Stimulated activated naive CD4-positive, alpha-beta T cell treated with Interleukin-2 at 50 U/mL for 16 hours (primary cell): ENCODE measurements at places on chromosomes 6 and 20.

DNA sequence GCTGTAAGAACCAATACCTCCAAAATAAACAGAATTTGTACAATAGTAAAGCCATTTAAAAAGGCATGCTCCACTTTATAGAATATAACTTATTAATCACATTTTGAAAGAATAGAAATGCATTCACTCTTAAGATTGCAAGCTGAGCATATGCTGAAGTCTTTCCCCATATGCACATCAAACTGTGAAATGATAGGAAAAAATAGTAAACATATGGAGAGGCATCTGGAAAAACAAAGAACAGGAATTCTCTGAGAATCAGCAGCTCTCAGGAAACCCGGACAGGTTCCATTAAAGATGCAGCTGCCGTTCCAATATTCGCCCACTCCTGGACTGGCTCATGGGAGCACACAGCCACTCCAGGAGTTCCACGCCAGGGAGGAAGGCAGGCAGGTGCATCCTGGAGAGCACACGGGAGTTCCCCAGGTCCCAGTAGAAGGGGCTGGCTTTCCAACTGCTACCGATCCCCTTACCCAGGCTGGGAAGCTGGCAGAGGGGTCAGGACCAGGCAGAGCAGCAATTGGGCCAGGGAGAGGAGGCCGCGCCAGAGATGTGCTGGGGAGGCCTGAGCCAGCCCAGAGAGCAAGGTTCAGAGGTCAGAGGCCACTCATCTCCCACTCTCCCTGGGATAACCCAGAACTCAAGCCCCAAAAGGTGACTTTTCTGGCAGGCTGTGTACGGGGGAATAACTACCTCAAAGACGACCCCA is 111.1 kb downstream of the DLL1 start:
- DNase-seq: no peak

- peak; percentile 95 for DNase-seq
These were observed 58.5 kb downstream of the PREX1 start for GRCh38 chr20:48769069-48769983.

- DNase-seq: no peak
These were observed 43.6 kb upstream of the SLC4A11 start for GRCh38 chr20:3282271-3283221.

GRCh38 chr6:146950351-146950835 is 253.8 kb upstream of the STXBP5 start:
- no peak for DNase-seq

GRCh38 chr6:11851387-11851786 is 72.8 kb upstream of the ADTRP start:
- no peak for DNase-seq

GRCh38 chr6:78868116-78868515 is 765 bp downstream of the IRAK1BP1 start:
- no peak for DNase-seq

GRCh38 chr20:50146732-50147662 is 6.5 kb downstream of the PEDS1 start:
- peak; percentile 80 for DNase-seq

DNA sequence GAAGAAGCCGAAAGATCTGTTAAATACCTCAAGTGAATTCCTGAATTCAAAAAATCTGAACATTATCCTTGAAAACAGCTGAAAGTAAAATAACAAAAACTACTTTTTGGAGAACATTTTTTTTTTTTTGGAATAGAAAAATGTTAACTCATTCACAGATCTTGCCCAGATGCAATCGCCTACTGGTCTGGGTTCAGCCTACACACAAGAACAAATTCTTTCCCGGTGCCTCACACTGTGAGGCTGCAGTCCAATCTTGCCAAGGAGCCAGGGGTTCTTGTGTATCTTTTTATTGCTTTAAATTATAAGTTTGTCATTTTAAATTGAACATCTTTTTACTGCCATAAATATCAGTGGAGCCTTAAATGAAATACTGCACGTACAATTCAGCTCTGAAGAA is 41.2 kb upstream of the TMEM200A start:
- no peak for DNase-seq

- DNase-seq: no peak
These were observed 11.6 kb upstream of the EZR start for GRCh38 chr6:158830736-158831135.

DNA sequence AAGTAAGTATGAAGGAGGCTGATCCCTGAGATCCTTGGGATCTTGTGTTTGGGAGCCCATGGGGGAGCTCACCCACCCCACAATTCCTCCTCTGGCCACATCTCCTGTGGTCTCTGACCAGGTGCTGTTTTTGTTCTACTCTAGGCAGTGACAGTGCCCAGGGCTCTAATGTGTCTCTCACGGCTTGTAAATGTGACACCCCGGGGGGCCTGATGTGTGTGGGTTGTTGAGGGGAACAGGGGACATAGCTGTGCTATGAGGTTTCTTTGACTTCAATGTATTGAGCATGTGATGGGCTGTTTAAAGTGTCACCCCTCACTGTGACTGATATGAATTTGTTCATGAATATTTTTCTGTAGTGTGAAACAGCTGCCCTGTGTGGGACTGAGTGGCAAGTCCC is 2.8 kb downstream of the HLA-G start:
- no peak for DNase-seq

DNA sequence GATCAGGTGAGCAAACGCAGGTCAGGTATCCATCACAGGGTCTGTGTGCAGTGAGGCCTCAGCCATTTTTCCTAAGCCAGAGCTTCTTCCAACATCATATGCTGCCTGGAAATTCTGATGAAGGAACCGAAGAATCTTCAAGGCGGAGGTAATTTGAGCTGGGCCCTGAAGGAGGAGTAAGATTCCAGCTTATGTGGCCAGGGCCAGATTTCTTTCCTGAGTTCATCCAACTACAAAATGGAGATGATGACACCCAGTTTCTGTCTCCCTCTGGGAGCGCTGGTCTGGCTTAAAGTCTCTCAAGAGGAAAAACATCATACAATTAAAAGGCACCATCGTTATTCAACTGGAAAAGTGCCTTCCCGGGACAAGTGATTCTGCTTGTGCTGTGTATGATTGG is 6.9 kb upstream of the MANBAL start:
- no peak for DNase-seq

GRCh38 chr6:5729813-5730517 is 276.8 kb downstream of the NRN1 start:
- no peak for DNase-seq

GRCh38 chr20:6180531-6180930 is 57.7 kb upstream of the FERMT1 start:
- DNase-seq: no peak

GRCh38 chr20:62663145-62664018 is 21.1 kb downstream of the SLCO4A1 start:
- no peak for DNase-seq

DNA sequence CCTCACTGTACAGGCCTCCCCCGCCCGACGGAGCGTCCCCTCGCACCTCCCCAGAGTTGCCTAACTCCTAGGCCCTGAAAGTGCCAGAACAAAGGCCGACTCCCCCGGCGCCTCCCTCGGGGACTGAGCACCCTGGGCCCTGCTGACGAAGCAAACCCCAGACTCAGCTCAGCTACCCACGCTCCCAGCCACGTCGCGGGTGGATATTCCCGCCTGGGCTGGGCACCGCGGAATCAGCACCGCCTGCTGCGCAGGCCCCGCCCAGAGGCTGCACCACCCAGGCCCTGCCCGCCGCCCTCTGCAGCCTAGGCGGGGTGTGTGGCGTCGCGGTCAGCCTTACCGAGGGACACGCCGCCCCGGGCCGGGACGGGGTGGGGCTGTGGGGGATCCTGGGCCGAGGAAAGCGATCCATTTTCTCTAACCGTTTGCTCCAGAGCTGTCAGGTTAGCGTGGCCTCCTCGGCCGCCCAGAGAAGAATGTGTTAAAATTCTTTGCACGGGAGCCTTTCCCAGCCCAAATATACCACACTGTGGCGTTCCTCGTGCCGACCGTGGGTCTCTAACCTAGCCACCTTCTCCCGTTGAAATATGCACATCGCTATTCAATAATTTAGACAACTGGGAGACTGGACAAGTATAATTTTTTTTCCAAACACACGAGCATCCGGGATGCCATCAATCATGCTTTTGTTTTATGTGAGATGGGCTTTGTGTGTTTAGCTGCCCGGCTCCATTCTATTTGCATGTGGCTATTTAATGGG is 31.4 kb downstream of the TFAP2A start:
- DNase-seq: no peak

GRCh38 chr6:140711019-140711613 is 1336.7 kb upstream of the CITED2 start:
- DNase-seq: no peak

DNA sequence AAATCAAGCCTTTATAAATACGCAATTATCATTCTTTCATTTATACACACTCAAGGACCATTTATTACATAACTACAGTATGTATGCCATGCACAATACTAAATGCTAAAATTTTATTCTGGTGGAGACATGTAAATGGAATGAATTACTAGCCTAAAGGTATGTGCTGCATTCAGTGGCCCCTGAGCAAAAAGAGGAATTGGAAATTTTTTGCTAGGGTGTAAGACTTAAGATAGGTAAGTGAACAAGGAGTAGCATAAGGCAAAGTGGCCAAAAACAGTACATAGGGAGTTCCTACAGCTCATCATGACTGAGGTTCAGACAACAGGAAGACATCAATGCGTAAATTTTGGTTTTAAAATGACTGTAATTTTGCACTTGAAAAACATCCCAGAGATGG is 2.3 kb upstream of the MTFR2 start:
- DNase-seq: no peak

DNA sequence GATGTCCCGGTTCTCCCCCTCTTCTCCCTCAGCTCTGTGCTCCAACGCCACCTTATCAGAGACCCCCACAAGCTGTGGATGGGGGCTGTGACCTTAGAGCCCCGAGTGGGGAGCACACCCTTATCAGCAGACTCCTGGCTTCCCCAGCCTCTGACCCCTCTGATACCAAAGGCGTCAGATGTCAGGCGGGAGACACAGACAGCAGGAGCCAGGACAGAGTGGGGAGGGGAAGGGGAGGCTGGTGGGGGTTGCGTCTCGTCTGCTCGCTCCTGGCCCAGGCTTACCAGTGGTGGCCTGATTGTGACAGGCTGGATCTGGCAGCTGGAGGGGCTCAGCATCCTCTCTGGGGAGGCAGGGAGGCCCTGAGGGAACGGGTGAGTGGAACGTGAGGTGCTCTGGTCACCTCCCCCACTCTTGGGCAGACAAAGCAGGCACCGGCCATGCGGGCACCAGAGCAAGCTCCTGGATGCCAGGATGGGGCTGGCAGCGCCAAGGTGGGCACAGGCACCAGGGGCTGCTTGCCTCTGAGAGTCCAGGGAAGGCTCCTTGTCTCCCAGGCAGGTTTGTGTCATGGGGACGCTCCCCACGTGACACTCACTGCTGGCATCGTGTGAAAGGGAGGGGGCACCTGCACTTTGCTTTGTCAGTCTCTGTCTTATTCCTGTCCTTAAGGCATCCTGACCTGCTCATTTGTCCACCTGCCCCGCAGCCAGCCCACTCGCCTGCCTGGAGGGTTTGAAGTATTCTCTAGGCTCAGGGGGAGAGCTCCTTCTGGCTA is 27.8 kb upstream of the GATA5 start:
- no peak for DNase-seq

- no peak for DNase-seq
These were observed 6.8 kb downstream of the ITPR3 start for GRCh38 chr6:33627876-33628275.

DNA sequence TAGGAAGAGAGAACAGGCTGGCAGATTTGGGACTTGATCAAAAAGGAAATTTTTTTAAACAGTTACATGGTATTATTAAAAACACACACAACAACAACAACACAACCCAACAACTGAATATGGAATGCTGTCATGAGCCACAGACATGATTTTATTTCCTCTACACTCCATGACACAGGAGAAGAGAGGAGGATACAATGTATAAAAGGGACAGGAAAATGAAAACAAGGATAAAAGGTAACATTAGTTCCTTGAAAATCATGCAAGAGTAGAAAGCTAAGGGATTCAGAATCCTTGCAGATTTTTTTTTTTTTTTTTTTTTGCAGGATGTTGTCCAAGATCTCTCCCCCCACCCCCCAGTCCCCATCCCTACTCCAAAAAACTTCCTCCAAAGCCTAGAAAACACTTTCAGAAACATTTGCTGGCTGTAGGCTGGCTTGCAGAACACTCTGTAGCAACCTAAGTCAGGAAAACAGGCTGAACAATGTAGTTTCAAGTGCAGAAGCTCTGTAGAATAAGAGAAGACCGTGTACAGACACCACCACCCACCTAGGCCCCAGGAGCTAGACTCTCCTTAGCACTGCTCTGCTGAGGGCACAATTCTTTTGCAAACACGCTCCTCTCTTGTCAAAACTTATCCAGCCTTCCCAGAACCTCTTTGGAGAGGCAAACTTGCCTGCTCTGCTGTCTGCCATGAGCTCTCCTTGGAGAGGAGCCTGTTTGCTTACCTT is 845 bp downstream of the ZMYND8 start:
- DNase-seq: no peak

DNA sequence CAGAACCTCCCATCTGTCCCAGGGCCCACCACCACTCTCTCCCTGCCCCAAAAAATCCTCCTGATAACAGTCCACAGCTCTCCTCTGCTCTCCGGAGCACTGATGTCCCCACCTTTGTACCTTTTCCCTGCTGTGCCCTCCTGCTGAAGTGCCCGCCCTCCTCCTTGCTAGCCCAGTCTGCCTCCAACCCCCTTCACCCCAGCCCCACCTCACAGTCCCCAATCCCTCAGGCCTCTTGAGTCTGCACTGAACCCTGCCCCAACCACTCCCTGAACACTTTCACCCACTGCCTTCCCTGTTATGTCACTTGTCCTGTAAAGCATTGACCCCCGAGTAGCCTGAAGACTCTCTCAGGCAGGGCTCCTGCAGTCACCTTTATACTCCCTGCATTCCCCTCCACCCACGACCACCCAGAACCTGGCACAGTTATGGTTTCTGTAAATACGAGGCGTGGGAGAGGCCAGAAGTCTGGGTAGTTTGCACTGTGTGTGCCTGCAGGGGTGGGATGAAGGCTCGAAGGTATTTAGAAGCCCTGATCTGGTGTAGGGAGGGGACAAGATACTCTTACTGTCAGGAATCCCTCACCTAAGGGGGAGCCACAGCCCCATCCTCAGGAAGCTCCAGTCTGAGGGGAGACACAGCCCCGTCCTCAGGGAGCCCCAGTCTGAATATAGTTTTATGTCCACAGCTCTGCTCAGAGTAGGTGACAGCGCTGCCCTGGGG is 5.4 kb downstream of the GLP1R start:
- no peak for DNase-seq

GRCh38 chr6:170276369-170277057 is 14.4 kb downstream of the DLL1 start:
- DNase-seq: no peak

- no peak for DNase-seq
These were observed 137.0 kb upstream of the BMP2 start for GRCh38 chr20:6630514-6630913.

GRCh38 chr20:32456869-32457478 is 98.8 kb downstream of the ASXL1 start:
- DNase-seq: no peak

GRCh38 chr6:79384845-79385244 is 150.4 kb upstream of the HMGN3 start:
- no peak for DNase-seq

GRCh38 chr6:152012227-152012626 is 204.7 kb downstream of the ESR1 start:
- no peak for DNase-seq
